Small intestine (tissue), 16 donors: ENCODE measurements at places on chromosomes 3 and 15. TPM values are rescaled to one million over a fixed set of nuclear protein-coding genes. Genes with fewer than 3 reads are reported as not detected.

The PCSK6 gene
- polyA plus RNA-seq: 6.8 TPM

The RAD51 gene
- polyA plus RNA-seq: 1.9 TPM

GRCh38 chr3:169404520-169404890 lies 259.0 kb downstream of the MECOM start:
- no peak overlapping the region for H3K4me3 ChIP-seq
- DNase-seq: no peak
- no peaks in the 10 kb centered on the region for H3K36me3 ChIP-seq
- no peak overlapping the region for H3K27ac ChIP-seq
- H3K27me3 ChIP-seq: no peaks in the 10 kb centered on the region

- no peaks in the 10 kb centered on the region for H3K27me3 ChIP-seq
- peaks cover 10% of the 10 kb centered on the region for H3K4me1 ChIP-seq
- H3K36me3 ChIP-seq: no peaks in the 10 kb centered on the region
- no peak overlapping the region for H3K4me3 ChIP-seq
These were observed 62.0 kb downstream of the TSC22D2 start for GRCh38 chr3:150469931-150470740.

DNA sequence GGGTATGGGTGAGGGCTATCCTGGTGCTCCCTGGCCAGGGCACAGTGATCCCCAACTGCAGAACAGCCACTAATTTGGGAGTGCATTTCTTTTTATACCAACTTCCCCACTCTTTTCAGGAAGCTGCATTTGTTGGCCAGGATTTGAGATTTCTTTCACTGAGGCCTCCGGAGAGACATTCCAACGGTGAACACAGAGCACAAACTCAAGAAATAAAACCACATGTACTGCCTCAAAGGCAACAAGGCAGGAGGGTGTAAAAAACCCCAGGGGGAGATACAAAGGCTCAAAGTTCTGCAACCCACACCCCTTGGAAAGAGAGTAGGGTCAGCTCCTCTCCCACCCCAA lies 65.3 kb downstream of the CPN2 start:
- no peaks in the 10 kb centered on the region for H3K4me1 ChIP-seq
- peaks cover 2% of the 10 kb centered on the region for H3K27me3 ChIP-seq
- DNase-seq: no peak
- no peak overlapping the region for H3K4me3 ChIP-seq
